Colonic mucosa (tissue), 4 donors: ENCODE measurements at places on chromosomes 5 and 9. TPM values are rescaled to one million over a fixed set of nuclear protein-coding genes. Genes with fewer than 3 reads are reported as not detected.

The NKD2 gene
- 0.94 TPM for total RNA-seq

The IL7R gene
- 4.6 TPM for total RNA-seq

The SELENOP gene
- total RNA-seq: 687 TPM

The OBP2B gene
- total RNA-seq: not detected

The OCLN gene
- total RNA-seq: 115 TPM

The PCDHB4 gene
- total RNA-seq: 0.96 TPM

The CLIC3 gene
- 15.4 TPM for total RNA-seq

The NMUR2 gene
- total RNA-seq: not detected

The PDCD1LG2 gene
- 0.15 TPM for total RNA-seq

The ZFYVE16 gene
- total RNA-seq: 22.3 TPM

The CD14 gene
- 48.3 TPM for total RNA-seq

The SPAG8 gene
- 0.58 TPM for total RNA-seq

The NEUROG1 gene
- not detected for total RNA-seq

The ANKRD31 gene
- 0.05 TPM for total RNA-seq

The NDUFS4 gene
- 119 TPM for total RNA-seq
